ENCODE measurements at places on chromosomes 7 and 10. TPM values are rescaled to one million over a fixed set of nuclear protein-coding genes. Genes with fewer than 3 reads are reported as not detected.

DNA sequence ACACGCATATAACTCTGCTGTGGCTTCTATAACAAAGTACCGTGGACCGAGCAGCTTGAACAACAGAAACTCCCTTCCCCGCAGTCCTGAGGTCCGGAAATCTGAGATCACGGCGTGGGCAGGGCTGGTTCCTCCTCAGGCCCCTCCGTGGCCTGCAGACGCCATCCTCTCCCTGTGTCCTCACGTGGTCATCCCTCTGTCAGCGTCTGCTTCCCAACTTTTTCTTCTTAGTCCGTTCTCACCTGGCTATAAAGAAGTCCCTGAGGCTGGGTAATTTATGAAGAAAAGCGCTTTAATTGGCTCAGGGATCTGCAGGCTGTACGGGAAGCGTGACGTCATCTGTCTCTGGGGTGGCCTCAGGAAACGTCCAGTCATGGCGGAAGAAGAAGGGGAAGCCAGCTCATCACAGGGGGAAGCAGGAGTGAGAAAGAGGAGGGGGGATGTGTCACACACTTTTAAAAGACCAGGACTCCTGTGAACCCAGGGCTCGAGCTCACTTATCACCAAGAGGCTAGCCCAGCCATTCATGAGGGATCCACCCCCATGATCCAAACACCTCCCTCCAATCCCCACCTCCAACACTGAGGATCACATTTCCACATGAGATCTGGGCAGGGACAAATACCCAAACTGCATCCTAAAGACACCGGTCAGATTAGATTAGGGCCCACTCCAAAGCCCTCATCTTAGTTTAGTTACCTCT, 91.2 kb upstream of the INSIG1 start:
- peak; percentile 22 for DNase-seq

DNA sequence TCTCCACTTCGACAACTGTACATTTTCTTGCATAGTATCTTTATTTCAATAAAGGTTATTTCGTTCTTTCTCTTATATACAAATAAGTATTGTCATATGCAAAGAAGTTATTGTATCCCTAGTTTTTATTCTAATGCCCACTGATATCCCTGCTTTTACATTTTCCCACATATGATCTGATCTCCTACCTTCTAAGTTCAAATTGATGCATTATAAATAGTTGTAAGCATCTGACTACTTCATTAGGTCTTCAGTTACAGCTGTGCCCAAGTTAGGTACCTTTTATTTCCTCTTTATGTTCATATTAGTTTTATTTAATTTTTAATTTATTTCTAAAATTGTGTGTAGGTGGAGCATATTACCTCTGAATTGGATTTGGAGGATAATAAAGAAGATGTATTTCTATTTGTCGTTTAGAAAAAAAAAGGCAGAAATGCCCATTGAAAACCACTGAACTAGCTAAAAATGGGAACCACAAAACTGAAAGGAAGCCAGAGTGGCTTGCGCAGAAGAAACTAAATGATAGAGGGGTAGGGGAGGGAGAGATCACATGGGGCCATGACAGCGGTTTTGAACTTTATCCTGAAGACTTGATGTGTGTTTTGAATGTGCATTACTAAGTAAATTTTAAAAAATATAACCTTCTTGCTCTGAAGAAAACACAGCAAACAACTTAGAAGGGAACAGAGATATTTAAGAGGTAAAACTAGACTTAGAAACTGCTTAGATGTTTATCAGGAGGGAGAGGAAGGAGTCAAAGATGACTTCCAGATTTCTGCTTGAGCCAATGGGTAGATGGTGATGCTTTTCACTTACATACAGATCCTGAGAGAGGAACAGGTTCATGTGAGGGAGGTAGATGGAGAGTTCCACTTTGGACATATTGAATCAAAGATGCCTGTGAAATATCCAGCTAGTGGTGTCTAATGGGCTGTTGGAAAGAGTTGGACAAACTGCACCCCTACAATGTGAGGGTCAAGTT, 9.3 kb upstream of the ZC3HAV1L start:
- DNase-seq = no peak

DNA sequence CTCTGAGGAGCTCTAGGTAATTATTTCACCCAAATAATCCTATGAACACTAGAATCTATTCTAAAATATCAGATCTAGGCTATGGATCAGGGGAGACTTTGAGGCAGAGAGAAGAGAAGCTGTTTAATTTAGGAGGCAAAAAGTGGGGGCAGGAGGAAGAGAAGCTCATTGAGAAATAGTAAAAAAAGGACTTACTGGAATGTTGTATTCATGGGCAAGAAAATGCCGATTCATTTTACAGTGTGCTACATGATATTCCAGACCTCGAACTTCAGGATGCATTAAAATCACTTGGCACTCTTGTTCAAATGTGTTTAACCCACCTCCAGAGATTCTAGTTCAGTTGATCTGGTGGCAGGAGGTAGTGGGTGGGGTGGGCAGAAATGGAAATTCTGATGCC, 109.5 kb upstream of the ITGB1 start:
- no peak for DNase-seq

- no peak for DNase-seq
These were observed 20.8 kb downstream of the RALA start for GRCh38 chr7:39644170-39644569.

DNA sequence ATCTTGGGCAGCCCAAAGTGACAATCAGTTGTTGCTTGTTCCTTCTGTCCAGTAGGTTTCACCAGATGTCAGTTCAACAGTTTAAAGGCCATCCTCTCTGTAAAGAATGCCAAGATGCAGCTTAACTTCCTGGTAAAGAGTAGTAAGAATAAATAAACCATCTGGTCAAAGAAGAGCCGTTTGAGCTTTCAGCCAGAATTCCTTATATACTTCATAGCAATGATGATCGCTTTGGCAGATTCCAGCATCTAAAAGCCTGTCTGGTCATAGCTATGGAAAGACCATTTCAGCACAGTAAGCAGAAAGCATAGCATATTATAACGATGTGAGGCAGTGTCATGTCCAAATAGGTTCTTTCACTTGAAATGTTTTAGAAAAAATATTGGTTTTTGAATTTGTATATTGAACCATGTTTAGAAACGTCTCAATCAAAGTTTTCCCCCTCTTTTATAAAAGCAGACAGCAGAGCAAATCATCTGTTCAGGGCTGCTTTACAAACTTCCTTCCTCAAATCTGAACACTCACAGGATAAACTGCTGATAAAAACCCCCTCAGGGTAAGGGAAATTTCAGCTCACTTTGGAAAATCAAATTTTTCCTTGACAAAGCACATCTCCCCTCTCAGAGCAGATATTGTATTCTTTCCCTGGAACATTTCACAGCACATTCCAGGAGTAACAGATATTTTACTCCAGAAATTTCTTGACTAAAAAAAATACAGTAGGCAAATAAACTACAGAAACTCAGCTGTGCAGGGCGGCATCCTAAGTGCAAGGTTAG, 184.1 kb downstream of the NOC3L start:
- no peak for DNase-seq

Gene ENTPD1
- 0.92 TPM for total RNA-seq

Gene PCGF5
- total RNA-seq = 4.8 TPM

Gene STK31
- total RNA-seq = 0.92 TPM
